ENCODE measurements at places on chromosomes 16 and 17.

DNA sequence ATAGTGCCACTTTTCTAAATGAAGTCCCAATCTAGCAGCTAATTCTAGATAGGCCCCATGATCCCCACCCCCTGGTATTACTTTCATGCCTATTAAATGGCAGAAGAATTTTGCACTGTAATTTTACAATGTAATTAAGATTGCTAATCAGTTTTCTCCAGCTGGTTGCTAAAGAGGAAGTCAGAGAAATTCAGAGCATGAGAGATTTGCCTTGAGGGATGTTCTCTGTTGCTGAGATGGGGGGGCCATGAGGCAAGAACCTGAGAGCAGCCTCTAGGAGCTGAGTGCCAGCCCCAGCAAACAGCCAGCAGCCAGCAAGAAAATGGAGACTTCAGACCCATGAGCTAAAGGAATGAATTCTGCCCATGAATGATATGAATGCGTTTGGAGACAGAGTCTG is 38.9 kb downstream of the SHCBP1 start:
- no peak for DNase-seq

DNA sequence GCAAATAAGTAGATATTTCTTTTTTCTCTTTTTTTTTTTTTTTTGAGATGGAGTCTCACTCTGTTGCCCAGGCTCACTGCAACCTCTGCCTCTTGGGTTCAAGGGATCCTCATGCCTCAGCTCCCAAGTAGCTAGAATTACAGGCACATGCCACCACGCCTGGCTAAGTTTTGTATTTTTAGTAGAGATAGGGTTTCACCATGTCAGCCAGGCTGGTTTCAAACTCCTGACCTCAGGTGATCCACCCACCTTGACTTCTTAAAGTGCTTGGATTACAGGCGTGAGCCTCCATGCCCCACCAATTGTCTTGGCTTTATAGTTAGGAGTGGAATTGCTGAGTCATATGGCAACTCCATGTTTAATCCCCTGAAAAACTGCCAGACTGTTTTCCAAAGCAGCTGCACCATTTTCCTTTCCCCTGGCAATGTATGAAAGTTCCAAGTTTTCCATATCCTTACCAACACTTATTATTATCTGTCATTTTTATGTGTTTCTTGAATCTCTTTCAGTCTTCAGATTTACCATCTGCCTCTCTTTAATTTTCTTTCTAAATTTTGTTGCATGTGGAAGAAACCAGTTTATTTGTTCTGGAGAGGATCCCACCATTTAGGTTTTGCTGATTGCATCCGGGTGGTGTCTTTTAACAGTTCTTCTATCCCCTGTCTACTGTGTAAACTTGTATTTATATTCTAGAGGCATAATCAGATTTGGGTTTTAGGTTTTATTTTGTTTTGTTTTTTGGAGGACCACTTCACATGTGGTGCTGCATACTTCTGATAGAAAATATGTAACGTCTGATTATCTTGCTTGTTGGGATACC is 9.9 kb upstream of the CES3 start:
- no peak for DNase-seq

- DNase-seq, result no peak
These were observed 48.8 kb downstream of the SPACA3 start for GRCh38 chr17:33040461-33040860.

DNA sequence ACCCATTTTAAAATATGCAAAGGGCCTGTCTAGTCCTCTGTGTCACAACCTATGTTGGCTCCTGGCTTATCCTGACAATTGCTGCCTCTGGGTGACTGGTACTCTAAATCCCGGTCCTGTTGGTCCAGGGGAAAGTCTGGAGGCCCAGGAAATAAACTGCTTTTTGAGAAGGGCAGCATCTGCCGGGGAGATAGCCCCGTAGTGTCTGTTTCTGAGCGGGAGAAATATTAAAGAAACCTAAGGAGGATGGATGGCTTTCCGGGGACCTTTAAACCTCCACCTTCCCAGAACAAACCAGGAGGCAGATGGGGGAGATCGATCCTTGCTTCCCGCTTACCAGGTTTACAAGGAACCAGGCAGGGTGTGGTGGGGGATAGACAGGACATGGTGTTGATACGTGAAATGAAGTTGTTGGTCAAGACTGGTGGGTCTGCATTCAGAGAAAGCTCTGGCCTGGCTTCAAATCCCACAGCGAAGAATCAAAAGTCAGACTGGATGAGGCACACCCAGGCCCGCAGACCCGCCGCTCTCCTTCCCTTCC is 3.8 kb downstream of the HOXB2 start:
- no peak for DNase-seq

- DNase-seq, result no peak
These were observed 25.8 kb downstream of the POLR2A start for GRCh38 chr17:7509937-7510336.

- DNase-seq, result no peak
These were observed 71.3 kb downstream of the SMG6 start for GRCh38 chr17:2232244-2232638.

DNA sequence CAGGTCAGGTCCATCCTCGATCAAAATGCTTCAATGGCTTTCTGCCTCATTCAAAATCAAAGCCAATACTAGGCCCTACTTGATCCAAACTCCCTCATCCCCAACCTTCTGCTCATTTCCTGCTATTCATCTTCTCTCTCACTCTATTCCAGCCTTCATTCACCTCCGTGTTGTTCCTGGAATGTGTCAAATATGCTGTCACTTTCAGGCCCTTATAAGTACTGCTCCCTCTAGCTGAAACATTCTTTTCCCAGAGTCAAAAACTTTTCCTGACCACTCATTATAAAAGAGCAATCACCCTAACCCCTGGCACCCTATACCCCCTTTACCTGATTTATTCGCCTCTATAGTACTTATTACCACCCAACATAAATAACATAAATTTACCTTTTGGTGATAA is 303.7 kb upstream of the PMFBP1 start:
- DNase-seq, result no peak

- DNase-seq, result no peak
These were observed 62.7 kb downstream of the TEX2 start for GRCh38 chr17:64200080-64201032.

GRCh38 chr16:9012848-9013507 is 49.3 kb upstream of the USP7 start:
- DNase-seq, result no peak

DNA sequence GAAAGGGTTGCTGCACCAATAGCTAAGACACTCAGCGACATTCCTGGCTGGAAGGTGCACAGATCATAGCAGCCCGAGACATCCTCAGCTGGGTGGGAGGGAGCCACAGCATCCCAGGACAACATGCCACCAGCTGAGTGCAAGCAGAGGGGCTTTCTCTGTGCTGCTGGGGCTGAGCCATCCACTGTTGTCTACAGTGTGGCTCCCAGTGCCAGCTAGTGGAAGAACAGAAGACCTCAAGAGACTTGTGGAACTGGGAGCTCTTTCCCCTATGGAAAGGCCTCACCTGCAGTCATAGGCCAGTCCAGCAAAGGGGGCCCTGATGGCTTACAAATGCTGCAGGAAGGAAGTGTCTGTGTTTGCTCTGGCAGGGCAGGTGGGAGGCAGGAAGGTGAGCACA is 131.0 kb downstream of the C16orf78 start:
- no peak for DNase-seq

DNA sequence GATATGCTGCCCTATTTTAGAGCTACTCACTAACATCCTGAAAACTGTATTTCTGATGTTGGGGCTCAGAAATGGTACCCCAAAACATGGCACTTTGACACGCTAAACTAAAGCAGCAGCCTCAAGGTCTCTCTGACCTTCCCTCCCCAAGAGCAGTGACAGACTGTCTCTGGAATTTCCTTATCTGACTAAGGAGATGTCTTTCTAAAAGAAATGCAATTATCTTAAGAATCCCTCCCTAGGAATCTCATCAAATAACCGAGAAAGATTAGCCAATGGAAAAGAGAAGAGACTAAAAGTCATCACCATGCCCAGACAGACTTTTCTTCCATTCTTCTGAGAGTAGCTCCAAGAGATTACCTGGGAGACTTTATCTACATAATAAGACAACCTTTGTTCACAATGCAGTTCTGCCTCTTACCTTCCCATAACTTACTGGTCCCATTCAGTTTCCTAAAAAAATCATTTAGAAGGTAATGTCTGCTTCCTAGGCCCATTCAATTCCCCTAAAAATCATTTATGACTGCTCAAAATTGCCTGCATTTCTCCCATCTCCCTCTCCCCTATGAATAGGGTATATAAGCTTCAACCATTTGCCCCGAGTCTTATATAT is 123.9 kb downstream of the CPPED1 start:
- no peak for DNase-seq

DNA sequence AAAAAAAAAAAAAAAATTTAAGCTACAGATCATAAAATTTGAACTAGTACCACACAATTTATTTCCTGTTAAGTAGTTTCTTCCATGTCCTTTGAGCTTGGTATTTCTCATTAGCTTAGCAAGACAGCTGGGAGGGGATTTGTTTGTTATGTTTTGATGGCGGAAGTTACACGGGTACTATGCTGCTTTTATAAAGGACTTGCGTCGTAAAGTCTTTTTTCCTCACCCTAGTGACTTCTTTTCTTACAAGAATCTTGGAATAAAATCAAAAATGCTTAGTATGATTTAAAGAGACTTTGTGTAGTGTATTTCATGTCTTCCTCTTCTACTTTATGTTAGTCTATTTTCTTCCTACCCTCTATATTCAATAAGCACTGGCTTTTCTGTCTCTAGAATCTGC is 89.1 kb downstream of the NLK start:
- no peak for DNase-seq

DNA sequence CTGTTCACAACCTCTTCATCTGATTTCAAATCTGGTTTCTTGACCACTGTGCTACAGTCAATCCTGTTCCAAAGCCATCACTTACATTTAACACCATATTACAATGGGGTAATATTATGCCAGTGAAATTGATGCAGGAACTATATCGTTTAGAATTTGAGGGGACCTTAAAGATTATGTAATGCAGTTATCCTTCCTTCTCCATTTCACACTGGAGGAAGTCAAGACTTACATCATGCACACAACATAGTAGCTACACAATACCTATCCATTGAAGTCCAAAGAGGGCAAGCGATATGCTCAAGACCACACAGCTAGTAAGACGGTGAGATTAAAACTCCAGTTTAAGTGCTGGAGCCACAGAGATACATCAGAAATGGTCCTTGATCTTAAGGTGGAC is 16.8 kb downstream of the NOG start:
- DNase-seq, result no peak

DNA sequence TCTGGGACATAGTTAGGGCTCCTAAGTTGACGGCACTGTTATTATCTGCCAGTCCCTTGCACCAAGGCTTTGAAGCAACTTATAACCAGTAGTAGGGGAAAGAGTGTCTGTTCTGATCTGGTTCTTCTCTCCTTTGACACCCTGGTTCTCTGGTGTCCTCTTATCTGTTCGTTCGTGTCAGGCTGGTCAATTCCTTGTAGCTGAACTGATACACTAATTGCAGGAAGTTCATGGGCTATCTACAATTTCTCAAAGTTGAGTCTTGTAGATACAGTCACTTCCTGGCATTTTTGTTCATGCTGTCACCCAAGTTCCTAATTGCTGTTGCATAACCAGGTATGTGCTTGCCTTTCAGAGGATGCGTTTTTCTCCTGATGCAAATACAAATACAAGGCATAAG is 17.3 kb upstream of the MYO1D start:
- DNase-seq, result no peak

GRCh38 chr16:2370721-2371120 is 30.2 kb upstream of the ABCA3 start:
- DNase-seq, result no peak

- no peak for DNase-seq
These were observed 24.8 kb upstream of the MAP3K14 start for GRCh38 chr17:45341533-45342158.

DNA sequence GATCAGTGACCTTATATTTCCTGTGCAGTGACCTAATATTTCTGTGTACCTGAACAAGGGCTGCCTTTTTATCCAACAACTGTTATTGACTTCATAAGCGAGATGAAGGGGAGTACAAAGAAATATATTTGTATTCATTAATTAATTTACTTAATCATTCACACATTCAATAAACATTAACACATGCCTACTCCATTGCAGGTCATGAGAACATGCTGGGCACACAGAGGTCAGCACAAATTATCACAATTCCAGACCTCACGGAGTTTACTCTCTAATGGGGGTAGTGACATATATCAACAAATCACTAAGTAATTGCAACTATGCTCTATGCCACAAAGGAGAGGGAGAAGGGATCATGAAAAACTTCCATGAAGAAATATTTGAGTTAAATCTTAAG is 614.6 kb downstream of the TOX3 start:
- DNase-seq, result no peak

- no peak for DNase-seq
These were observed 379.1 kb upstream of the CCL2 start for GRCh38 chr17:33875973-33876372.

- DNase-seq, result no peak
These were observed 4.2 kb downstream of the CYTH1 start for GRCh38 chr17:78777881-78778280.

DNA sequence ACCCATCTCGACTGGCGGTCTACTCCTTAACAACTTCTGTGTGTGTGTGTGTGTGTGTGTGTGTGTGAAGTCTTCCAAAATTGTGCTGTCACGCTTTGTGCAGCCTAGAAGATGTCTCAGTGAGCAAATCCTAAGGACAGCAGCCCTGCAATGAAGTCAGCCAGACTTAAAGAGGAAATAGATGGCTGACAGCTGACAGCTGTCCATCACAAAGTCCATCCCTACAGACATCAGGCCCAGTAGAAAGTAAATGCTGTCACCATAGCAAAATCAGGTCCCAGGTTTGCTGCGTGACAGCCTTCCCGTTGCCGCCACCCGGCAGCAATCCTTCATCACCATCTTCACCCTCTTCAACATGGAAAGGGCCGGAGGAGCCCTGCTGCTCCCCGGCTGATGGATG is 416.0 kb downstream of the SOX9 start:
- DNase-seq, result no peak

- DNase-seq, result no peak
These were observed 156.3 kb downstream of the MSI2 start for GRCh38 chr17:57412520-57413096.

DNA sequence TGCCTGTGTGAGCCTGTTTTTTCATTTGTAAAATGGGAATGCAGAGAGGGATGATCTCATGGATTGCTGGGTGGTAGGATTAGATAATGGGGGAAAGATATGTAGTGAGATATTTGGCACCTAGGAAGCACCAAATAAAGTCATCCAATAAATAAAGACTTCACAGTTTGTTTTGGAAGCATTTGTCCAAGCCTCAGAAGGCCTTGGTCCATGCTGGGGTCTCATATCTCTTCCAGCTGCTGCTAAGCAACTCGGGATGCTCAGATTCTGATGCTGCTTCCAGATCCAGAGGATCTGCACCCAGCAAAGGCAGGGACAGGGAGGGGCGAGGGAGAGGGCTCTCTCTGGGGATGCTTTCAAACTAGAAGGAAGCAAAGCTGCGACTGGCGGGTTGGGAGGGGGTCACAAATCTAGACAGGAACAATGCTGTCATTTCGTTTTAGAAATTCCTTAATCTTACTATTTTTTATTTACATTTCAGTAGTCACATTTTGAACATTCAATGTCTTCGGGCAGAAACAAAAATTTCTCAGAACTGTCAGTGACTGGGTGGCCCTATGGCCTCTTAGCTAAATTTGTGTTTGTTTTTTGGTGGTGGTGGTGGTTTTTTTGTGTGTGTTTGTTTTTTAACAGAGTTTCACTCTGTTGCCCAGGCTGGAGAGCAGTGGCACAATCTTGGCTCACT is 114.9 kb upstream of the CDH5 start:
- no peak for DNase-seq

GRCh38 chr17:58886514-58886913 is 130.9 kb downstream of the PPM1E start:
- DNase-seq, result no peak

All from cerebellar nuclear complex (tissue), 1 donor.